CD4-positive, alpha-beta T cell treated with Interleukin-6 at 100 ng/mL for 8 hours (primary cell): ENCODE measurements at places on chromosomes 6 and 20.

- DNase-seq: no peak
Observed at GRCh38 chr6:8810325-8810724, 375.0 kb upstream of the SLC35B3 start.

GRCh38 chr20:43721097-43721428 lies 5.7 kb downstream of the GTSF1L start:
- DNase-seq: no peak

DNA sequence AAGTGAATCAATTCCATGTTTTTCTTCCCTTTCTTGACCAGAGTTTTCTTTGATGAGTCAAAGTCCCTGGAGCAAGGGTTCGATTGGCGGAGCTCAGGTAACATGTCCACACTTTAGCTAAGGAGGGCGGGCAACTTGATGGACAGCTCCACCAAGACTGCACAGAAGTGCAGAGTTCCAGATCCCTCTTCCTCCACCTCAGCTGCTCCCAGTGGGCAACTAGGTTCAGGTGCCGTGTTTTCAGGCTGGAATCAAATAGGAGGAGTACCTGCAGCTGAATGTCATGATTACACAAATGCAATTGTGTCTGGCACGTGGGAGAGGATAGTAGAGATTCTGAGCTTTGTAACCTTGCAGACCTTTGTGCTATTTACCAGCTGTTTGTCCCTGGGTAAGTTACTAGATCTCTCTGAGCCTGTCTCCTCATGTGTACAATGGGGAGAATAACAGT lies 1.9 kb upstream of the ELMO2 start:
- DNase-seq: no peak

GRCh38 chr20:63158845-63159244 lies 57.1 kb downstream of the YTHDF1 start:
- DNase-seq: no peak

DNA sequence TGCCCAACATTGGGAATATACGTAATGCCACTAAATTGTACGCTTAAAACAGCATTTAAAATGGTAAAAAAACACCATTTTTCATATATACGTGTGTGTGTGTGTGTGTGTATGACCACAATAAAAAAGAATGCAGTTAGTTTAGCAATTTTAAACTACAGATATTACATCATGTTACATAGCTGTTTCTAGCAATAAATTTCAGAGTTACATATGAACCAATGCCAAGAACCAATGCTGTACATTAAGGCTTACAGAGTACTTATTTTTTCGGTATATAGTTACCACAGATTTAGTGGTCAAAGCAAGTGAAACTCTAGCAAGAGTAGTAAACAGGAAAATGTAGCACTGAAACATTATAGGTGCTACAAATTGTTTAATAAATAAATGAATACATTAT lies 119.3 kb downstream of the PDE10A start:
- DNase-seq: no peak

DNA sequence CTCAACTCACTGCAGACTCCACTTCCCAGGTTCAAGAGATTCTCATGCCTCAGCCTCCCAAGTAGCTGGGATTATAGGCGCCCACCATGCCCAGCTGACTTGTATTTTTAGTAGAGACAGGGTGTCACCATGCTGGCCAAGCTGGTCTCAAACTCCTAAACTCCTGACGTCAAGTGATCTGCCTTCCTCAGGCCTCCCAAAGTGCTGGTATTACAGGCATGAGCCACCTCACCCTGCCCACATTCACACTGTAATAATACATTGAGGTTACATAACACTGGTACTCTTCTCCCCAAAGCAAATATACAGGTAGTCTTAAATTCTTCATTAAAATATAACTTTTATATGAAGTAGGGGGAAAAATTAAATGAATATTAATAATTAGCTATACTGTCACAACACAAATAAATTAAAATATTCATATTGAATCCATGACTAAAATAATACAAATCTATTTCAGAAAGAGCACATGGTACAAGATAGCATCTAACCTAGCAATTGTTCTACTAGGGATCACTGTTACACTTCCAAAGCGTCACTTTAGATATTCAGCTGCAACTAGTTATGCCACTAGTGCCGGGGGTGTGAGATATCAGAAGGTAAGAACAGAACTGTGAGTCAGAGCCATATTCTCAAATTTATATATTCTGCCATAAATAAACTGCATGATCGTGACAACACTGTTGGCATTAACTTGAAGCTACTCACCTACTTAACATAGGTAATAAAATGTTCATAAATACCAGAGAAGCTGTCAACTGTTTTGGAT lies 169.1 kb upstream of the SHLD1 start:
- no peak for DNase-seq

- no peak for DNase-seq
Observed at GRCh38 chr20:31706607-31707257, 15.9 kb downstream of the BCL2L1 start.

DNA sequence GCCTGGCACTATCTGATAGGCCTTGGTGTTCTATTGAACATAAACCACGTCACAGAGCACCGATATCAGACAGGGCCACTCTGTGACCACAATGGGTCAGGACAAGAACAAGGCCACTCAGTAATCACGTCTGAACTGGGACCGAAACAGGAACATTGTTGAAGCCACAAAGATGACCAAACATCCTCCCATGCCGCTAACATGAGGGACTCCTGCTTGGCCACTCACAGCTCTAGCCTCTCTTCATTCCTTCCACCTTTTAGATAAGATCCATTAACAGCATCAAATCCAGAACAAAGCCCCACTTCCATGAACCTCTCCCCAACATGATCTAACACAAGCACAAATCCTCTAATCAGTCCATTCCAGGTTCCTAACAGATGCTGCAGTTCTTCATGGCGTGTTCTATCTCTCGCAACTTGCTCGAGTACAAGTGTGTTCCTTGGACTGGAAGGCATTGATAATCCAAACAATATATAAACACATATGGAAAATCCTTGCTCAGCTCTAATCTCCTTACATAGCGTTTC lies 7.4 kb downstream of the SIRT5 start:
- DNase-seq: no peak

DNA sequence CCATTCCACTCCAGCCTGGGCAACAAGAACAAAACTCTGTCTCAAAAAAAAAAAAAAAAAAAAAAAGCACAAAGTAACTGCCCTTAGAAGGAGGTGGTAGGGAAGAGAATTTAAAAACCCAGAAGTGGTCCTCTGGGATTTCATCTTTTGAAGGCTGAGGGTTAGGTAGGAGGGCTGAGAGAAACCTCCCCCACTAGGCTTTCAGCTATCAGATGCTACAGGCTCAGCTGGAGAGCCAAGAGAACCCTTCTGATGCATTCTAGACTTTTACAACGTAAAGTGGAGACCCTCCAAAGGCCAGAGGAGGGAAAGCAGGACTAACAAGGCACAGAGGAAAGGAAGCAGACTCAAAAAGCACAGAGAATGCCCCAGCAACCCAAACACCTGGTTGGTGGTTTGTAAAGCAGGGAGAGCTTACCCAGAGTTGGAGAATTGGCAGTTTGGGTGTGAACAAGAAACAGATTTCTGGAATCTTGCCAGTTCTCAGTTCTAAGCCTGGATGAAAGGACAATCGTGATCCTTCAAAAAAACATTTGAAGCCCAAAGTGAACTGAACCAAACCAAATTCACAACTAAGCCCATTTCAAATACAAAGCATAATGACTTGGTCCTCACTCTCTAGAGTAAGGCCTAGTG lies 23.2 kb upstream of the SPAG4 start:
- DNase-seq: no peak

DNA sequence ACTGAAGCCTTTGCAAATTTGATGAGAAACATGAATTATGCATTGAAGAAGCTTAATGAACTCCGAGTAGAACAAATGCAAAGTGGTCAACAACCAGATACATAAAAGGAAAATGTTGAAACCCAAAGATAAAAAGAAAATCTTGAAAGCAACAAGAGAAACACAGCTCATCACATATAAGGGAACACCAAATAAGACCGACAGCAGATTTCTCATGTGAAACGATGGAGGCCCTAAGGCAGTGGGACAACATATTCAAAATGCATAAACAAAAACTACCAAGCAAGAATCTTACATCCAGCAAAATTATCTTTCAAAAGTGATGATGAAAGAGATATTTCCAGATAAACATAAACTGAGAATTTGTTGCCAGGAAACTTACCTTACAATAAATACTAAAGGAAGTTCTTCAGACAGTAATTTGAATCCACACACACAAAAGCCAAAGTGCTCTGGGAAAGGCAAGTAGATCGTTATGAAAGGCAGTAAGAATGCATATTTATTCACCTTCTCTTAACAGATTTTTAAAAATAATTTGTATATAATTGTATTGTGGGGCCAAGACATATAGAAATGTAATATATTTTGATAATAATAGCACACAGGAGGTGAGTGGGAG lies 22.5 kb downstream of the SLC52A3 start:
- DNase-seq: no peak

GRCh38 chr6:40196135-40196518 lies 261.9 kb upstream of the MOCS1 start:
- DNase-seq: no peak

GRCh38 chr20:33217052-33217451 lies at the start of gene BPIFA3:
Gene BPIFA3 (plus strand): TSS chr20:33217352. CDS start chr20:33217537, 185 bp downstream.
- DNase-seq: no peak

DNA sequence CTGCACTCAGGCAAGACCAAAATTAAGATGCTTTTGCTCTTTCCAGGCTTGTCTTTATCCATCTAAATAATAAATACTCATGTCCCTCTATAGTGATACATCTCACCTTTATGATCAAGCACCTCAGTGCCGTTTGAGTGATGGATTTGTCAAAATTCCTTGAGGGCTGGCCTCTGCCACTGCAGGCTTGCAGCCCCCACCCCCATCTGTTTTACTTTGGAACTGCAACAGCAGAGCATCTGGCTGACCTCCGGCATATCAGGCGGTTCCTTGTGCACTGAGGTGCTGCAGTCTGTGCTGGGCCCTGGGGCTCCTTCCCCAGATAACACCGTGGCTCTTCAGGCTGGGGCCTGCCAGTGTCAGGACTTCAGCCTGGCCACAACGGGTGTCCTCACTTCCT lies 386.9 kb downstream of the CDH26 start:
- no peak for DNase-seq

DNA sequence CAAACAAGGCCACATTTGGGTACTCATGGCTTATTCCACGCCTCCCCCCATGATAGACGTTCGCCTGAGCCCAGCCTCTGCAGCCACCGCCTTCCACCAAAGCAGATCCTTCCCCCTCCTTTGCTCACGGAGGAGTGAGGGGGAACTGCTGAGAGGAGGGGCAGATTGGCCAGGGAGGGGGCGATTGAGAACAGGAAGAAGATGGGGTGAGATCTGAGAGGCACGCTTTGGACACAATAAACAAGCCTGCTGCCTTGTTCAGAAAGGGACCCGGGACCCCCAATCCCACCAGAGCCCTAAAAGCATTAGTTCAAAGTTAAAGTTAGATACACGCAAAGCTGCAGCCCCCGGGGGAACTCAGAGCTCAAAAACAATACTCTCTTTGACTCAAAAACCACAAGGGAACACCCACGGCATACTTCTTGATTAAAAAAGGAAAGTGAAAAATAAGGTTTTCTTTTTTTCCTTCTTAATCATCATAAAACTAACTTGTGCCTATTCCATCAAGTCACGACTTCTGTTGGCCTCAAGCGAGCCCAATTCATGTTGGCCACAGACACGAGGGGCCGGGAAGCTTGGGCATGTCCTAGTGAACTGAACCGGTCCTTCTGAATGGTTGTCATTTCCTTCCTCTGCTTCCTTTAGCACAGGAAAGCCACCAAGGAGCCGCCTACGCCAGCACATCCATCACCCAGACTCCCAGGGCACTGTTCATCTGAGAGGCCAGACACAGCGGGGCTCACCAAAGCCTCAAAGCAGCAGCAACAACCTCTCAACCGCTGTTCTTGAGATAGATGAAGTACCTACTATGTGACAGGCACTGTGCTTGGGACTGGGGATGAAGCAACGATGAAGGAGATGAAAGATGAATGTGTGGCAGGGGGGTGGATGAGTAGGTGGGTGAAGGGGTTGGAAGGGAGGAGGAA lies 44.7 kb downstream of the NFATC2 start:
- peak; percentile 33 for DNase-seq

DNA sequence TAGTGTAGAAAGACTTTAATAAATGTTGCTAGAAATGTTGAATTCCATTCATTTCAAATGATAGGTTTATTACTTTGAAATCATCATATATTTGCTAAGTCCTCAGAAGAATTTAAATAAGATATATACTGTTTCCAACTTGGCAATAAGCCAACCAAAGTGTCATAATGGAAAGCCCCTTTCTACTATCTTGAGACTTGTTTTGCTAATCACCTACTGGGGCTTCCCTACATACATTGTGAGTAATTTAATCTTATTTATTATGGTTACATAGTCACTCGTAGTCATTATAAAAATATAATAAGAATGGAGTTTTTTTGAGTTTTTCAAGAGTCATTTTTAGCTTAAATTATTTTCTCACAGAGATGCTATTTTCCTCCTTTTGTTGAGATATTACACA lies 20.7 kb downstream of the COL19A1 start:
- no peak for DNase-seq

GRCh38 chr20:8757146-8757545 lies 311.7 kb upstream of the PLCB4 start:
- DNase-seq: no peak

DNA sequence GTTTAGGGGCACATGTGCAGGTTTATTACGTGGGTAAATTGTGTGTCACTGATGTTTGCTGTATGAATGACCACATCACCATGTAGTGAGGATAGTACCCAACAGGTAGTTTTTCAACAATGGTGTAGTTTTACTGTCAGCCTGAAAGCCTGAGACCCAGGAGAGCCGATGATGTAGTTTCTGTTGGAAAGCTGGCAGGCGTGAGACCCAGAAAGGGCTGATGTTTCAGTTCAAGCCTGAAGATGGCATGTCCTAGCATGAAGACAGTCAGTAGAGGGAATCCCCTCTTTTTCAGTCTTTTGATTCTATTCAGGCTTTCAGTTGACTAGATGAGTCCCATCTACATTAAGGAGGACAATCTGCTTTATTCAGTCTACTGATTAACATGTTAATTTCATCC lies 96.7 kb downstream of the KLHL32 start:
- DNase-seq: no peak
